ENCODE measurements at places on chromosomes 16 and 17.
A peak's percentile ranks its signal among the peaks of the same experiment; 100 is the strongest.

DNA sequence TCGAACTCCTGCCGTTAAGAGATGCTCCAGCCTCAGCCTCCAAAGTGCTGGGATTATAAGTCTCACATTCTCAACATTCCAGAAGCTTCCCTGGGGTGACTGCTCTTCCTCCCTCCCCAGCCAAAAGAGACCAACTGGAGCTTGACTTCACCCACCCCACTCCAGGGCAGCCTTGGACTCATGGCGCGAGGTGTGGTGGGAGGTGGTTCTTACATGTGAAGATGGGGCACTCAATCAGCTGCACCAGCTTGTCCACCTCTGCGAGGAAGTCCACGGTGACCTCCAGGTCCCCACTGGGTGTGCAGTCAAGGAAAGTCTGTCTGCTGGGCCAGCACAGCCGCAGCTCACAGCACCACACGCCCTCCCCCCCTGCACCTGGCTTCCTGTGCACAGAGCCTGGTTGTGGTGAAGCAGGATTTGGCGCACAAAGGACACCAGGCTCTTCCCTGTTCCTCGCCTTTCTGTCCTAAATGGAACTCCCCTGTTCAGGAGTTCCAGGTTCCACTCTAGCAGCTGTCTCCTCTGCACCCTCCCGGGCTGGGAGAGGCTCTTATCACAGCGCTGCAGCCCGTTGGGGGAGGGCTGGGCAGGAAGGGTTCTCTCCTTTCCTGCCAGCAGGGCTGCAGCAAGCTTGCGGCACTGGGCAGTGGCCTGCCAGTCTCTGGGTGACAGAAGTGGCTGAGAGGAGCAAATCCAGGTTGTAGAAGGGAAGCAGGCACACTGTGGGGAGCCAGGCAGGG, 9.6 kb upstream of the MTSS2 start:
- DNase-seq = no peak

- DNase-seq = peak; percentile 83
Measured at GRCh38 chr16:85615014-85615851, 2.1 kb downstream of the GSE1 start.

DNA sequence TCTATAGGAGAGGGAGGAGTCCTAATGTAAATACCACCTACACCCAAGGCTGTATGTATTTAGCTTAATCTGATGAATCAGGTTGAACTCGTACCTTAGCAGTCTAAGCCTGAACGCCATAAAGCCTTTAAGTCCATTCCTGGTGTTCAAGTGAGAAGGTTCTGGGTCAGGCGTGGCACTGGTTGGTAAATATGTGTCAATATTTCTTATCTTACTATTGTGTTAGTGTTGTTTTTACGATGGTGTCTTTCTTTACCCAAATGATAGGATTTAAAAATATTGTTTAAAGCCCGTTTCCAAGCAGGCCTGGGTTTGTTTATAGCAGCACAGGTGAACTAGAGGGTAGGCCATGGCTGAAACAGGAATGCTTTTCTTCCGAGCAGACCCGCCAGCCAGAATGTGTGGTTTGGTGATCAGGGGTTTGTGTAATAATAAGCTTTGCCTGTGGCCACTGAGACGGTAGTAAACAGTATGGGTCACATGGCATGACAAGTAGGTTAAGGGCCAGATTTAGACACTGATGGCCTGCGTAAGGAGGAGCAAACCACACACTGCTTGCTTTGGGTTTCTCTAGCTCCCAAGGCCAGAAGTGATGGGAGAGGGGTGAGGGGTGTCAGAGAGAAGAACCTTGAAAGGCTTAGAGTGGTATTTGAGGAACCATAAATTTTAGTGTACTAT, 3.3 kb downstream of the TMEM94 start:
- no peak for DNase-seq

DNA sequence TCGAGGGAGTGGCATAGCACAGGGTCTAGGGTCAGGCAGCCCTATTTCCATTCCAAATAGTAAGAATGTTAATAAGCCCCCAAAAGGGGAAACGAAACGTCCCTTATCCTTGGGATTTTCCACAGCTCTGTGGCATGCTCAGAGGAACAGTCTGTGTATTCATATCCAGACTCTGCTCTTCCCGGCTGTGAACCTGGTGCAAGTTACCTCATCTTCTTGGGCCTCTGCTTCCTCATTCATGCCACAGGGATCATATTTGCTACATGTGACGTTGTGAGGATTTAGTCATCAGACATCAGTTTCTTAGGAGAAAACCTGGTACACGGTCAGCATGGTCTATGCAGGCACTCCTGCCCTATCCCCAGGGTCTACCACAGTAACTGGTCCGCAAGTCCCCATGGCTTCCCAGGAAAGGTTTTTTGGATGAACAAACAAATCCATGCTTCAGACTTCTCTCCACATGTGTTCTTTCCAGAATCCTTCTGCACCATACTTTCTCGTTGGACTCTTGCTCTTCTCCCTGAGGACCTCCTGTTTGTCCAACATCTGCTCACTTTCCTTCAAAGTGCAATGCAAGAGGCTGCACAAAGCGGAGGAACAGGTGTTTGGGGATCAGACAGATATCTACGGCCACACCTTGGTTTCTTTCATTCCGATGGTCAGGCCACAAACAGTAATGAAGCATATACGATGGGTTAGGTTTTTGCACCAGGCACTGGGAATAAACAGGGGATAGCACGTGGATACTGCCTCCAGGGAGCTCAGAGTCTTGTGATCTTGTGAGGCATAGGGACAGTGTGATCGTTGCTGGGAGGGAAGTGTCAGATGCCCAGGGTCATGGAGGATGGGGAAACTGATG, 17.7 kb downstream of the GLP2R start:
- DNase-seq = no peak

DNA sequence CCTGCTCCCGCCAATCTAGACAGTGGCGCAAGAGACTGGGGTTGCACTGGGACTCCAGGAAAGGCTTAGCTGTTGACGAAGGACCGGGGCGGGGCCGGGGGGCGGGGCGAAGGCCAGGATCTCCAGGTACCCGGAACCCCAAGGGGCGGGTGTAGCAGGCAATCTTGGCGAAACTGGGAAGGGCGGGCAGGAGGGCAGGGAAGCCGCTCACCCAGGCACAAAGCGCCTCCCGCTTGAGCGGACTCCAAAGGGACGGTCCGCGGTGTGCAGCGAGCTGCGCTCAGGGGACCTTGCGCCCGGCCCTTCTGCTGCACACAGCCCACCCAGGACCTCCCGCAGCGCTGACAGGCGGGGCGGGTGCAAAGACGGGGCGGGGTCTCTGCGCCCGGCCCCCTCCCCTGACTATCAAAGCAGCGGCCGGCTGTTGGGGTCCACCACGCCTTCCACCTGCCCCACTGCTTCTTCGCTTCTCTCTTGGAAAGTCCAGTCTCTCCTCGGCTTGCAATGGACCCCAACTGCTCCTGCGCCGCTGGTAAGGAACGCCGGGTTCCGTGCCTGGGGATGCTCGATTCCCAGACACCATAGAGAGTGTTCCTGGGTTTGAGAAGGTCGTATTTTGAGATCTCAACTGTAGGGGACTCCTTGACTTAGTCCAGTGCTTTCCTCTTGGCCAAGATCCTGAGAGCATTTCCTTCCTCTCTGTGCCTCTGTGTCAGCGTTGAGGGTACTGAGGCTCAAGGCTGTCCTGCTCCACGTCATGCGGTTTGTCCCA, at the start of gene MT1F:
TSS of gene MT1F (plus strand) at position 405 of the 772 bp plus-strand sequence. CDS start at position 505, 100 bp downstream.
- peak; percentile 81 for DNase-seq

- DNase-seq = no peak
Measured at GRCh38 chr16:88363239-88363891, 19.4 kb upstream of the ZNF469 start.

DNA sequence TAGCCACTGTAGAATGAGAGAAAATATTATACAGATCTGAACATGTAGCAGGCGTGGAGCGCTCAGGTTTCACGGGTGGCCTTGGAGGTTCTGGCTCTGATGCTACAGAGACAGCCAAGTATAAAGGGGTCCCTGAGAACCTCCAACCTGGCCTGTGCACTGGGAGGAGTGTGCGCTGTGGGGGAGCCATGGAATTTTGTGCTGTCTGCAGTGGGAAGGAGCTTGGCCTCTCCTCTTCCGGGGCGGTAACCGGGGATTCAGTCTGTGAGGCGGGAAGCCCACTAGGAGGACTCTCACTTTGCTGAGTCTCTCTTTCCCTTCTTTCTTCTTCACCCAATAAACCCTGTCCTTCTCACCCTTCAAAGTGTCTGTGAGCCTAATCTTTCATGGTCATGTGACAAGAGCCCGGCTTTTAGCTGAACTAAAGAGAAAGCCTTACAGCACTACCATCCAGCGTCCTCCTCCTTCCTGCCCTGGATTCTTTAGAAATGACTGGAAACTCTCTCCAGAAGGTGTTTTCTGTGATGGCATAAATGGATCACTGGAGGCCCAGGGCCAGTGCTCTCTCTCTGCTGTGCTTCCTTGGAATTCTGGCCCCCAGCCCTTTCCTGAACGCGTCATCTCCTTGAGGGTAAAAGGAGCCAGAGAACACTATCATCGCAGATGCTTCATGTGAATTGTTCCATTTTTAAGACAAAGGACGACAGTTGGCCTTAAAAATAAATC, 232.1 kb upstream of the CACNG5 start:
- no peak for DNase-seq

GRCh38 chr17:76688165-76688622, 22.6 kb downstream of the MXRA7 start:
- no peak for DNase-seq

DNA sequence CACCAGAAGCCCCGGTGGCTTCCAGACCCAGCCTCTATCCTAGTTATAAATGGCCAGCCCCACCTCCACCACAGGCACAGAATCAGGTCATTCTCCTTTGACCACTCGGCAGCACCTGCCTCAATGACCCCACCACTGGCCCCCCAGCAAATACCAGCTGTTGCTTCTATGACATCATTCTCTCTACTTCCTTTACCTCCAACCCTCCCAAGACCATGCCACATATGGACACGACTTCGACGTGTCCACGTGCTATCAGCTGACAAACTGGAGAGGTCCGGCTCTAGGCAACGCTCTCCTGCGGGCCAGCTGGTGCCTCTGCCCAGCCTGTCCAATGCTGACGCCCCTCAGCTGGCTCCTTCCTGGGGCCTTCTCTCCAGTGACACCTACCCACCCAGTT, 5.9 kb downstream of the ALYREF start:
- DNase-seq = no peak

Measured in activated naive CD8-positive, alpha-beta T cell treated with anti-CD3 and anti-CD28 coated beads for 36 hours (primary cell).